ENCODE measurements at places on chromosomes 16 and 17.

GRCh38 chr17:5913032-5913531, 157.1 kb upstream of the WSCD1 start:
- DNase-seq, result no peak

GRCh38 chr16:73285436-73286201, 237.7 kb upstream of the ZFHX3 start:
- DNase-seq, result no peak

GRCh38 chr17:7589204-7589868, 558 bp downstream of the SOX15 start:
- DNase-seq, result no peak

DNA sequence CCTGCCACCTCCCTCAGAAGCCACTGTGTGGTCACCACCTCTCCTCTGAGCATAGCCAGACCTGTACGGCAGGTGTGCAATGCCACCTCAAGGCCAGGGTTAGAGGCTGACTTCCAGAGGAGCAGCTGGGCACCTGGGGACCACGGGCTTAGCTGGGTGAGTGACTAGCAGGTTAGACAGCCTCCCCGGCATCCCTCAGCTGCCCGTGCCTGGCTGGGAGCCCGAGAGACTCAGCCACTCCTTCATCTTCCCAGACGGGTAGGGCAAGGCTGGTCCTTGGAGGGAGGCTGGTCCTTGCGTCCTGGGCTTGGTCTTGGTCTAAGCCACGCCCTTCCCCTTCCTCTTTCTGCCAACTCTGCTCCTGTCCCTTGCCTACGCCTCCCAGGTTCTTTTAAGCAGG, 7.8 kb downstream of the CRHR1 start:
- peak; percentile 77 for DNase-seq

- DNase-seq, result no peak
These were observed 4.8 kb downstream of the LHX1 start for GRCh38 chr17:36942019-36942599.

GRCh38 chr16:20348365-20349185, 3.9 kb downstream of the UMOD start:
- DNase-seq, result no peak

DNA sequence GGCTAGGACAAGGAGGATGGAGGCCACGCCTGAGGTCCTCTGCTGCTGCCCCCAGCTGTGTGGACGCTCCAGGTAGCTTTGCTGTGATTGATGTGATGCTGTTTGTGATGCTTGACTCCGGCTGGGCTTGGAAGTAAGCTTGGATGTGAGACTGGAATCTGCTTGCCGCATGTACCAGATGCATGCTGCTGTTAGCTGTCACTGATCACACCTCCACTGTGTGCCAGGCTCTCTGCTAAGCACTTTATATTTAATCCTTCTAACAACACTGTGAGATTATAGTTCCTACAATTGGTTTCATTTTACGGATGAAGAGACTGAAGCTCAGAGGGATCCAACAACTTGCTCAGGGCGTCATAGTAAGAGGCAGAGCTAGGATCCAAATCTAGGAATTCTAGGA, 23.5 kb downstream of the SNX29 start:
- DNase-seq, result no peak

DNA sequence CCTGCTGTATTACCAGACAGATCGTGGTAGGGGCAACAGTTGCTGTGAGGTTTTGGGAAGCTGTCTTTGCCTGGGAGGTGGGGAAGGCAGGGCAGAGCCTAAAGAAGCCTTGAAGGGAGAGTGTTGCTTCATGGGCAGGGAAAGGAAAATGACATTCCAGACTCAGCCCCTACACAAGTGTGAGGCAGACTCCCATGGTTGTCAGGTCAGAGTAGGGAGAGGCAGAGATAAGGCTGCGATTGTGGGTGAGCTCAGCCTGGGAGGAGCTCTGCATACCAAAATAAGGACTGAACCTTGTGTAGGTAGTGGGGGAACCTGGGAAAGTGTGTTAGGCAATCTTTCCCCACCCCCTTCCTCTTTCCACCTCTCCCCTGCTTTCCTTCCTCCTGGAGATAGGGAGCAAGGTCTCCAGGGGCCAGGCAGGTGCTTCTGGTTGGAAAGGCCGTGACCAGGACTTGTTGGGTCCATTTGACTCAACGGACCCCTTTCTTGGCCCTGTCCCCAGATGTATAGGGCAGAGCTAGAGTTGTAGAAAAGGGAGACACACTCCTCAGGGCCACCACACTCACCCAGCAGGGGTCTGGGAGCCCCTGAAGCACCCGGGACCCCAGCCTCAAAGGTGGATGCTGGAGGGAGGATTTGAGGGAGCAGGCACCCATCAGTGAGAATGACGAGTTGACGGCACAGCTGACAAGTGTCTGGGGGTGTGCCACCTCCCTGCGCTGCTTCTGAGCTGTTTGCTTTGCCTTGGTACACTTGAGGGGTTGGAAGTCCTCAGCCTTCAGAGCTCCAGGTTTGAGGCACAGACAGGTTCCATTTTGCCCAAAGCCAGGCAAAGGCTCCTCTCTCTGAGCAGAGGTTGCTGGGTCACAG, 18.5 kb upstream of the TOB1 start:
- DNase-seq, result peak; percentile 59

DNA sequence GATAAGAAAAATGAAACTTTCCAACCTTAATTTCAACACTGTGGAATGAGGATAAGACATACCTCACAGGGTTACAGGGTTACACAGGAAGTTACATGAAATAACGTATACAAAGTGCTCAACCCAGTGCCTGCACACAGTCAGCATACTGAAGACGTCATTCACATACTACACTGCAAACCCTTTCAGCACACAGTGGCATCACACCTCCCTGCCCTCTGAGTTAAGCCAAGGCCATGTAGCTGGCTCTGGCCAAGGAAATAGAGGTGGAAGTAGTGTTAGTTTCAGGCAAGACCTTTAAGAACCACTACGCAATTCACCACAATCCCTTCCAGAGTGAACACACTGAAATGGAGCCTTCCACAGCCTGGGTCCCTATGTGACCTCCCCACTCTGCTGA, 46.6 kb upstream of the GSG1L start:
- DNase-seq, result no peak

GRCh38 chr16:68992521-68992920, 112.9 kb upstream of the HAS3 start:
- peak; percentile 48 for DNase-seq

- peak; percentile 93 for DNase-seq
These were observed 190.2 kb upstream of the GSE1 start for GRCh38 chr16:85422632-85423550.

DNA sequence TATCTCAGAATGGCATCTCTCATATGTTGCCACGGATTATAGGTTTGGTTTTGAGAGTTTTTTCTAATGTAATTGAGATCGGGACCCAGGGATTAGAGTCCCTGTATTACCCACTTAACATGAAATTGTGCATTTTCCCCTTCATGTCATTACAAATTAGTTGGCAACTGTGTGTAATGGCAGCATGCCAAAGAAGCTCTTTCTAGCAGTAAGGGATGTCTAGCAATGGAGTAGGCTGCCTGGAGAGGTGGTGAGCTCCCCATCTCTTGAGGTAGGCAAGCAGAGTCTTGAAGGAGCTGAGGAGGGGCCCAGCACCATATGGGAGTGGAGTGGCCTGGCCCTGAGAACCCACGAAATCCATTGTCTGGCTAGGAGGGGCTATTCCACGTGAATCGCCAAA, 10.0 kb upstream of the KATNB1 start:
- no peak for DNase-seq

- no peak for DNase-seq
These were observed 608.1 kb downstream of the TOX3 start for GRCh38 chr16:51938861-51939260.

GRCh38 chr16:82633964-82634600, 7.3 kb downstream of the CDH13 start:
- DNase-seq, result no peak

DNA sequence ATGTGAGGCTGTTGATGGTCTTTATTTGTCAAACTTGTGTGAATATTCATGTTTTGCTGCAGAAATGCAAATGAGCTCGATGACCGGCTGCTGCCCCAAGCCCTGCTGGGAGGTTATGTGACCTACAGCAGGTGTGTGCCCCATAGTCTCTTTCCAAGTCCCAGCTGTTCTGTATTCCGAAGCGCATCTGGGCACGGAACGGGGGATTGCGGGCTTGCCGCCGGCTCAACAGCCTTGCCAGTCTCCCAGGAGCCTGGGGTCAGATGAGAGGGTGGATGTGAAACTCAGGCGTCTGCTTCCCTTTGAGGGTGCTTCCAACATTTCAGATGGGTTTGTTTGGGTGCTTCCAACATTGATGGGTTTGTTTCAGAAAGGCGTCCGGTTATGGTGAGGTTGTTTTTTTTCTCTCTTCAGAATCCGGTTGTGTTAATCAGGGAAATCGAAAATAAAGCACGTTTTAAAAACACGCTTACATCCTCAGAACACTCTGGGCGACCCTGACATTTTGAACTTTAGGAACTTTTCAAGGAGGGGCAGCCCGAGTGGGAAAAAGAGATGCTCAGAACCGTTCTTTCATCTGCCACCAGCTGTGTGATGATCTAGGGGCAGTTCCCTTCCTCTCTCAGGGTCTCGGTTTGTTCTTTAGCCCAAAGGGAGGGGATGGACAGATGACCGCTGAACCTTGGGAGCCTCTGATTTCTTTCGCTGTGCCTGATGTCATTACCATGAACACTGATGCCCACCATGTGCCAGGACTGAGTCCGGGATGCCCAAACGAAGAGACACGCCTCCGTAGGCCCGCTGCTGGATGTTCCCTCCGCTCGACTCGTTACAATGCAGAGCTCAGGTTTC, 47.8 kb upstream of the AMZ2 start:
- no peak for DNase-seq

DNA sequence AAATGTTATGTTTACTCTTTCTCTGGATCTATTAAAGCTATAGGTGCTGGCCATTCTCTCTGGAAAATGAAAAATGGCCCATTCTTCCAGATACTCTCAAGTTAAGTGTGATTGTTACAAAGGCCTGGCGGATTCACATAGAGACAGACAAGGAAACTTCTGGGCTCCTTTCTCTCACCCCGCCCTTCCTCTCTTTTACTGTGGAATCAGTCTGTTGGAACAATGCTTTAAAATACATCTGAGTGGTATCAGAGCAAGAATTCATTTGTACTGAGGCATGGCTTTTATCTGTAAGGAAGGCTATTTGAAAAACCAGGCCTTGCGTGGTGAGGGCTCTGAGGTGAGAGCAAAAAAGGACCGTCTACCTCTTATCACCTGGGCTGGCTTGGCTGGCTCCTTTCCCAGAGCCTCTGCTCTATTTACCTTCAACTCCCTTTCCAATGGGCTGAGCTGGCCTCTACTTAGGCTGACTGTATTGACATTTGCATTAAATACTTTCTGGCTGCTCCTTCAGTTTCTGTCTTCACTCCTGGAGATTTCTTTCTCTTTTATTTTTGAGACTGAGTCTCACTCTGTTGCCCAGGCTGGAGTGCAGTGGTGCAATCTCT, 274.0 kb downstream of the PHKB start:
- peak; percentile 12 for DNase-seq

Data from Calu3 (cell line).